ENCODE measurements at places on chromosomes 16 and 17.

DNA sequence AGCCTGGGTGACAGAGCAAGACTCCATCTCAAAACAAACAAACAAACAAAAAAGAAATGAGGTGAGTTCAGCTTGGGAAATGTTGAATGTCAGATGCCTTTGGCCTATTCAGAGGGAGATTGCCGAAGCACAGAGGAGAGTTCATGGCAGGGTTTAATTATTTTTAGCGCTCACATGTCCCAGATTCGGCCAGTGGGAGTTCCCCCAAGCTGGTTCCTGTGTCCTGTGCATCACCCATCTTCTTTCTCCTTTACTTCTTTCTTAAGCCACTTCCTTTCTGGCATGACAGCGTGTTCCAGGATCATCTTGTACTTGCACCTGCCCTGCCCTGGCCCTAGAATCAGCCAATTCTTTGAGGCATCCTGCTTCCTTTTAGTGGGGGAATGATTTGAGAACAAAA is 9.2 kb downstream of the MPV17L start:
- no peak for DNase-seq

- no peak for DNase-seq
Measured at GRCh38 chr17:48047113-48047740, 932 bp upstream of the NFE2L1 start.

GRCh38 chr17:43898446-43898845 is 8.9 kb downstream of the MPP2 start:
- no peak for DNase-seq

- no peak for DNase-seq
Measured at GRCh38 chr16:23134274-23134673, 15.0 kb downstream of the USP31 start.

GRCh38 chr17:3506054-3506453 is 30.3 kb downstream of the ASPA start:
- no peak for DNase-seq

- no peak for DNase-seq
Measured at GRCh38 chr16:68954911-68955635, 111.7 kb downstream of the TANGO6 start.

- no peak for DNase-seq
Measured at GRCh38 chr16:84881702-84882521, 62.1 kb downstream of the CRISPLD2 start.

GRCh38 chr17:55456307-55457240 is 34.9 kb upstream of the MMD start:
- DNase-seq, result no peak

GRCh38 chr16:89095491-89095951 is 1.9 kb downstream of the ACSF3 start:
- no peak for DNase-seq

GRCh38 chr17:28045304-28045703 is 2.8 kb downstream of the NLK start:
- DNase-seq, result no peak

DNA sequence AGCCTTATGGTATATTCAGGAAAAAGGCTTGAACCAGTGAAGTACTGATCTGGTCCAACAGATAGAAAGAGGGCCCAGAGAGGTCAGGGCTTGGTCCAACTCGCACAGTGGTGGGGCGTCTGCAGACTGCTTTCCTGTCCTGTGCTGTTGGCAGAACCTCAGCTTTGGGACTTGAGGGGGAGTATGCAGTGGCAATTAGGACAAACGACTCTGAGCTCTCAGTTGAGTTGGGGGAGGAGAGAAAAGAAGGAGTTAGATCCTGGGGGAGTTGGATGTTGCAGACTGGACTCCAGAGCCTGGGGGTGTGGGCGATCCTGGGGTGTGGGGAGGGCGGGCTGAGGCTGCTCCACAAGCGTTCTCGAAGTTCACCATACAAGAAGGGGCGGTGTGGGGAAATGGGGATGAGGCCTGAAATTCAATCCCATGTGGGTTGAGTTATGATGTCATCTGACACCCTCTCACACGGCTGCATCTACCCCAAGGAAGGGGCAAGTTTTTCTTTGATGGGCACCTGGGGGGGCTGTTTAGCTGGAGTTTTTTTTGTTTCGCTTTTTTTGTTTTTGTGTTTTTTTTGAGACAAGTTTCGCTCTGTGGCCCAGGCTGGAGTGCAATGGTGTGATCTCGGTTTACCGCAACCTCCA is 14.6 kb downstream of the GRB7 start:
- DNase-seq, result no peak

- peak; percentile 77 for DNase-seq
Measured at GRCh38 chr16:30063893-30064728, 1.4 kb upstream of the ALDOA start.

GRCh38 chr17:2780256-2780655 is 16.0 kb upstream of the RAP1GAP2 start:
- DNase-seq, result no peak

DNA sequence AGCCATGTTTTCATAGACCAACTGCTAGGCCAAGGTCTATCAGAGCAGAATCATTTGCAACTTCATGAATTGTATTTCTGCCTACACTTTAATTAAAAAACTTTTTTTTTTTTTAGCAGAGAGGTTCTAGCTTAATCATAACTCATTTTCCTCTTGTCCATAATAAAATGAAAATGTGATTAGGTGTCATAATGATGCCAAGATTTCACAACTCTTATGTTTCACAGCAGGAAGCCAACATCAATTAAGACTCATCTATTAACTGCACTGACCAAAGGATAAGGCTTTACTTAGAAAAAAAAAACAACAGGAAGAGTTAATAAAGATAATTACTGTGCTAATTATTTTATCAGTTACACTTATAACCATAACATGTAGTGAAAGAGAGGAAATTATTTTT is 18.9 kb upstream of the RNF43 start:
- DNase-seq, result no peak

- DNase-seq, result peak; percentile 14
Measured at GRCh38 chr17:4204710-4205173, 59.0 kb downstream of the ANKFY1 start.

- DNase-seq, result no peak
Measured at GRCh38 chr17:77280304-77281121, 139.7 kb downstream of the SEC14L1 start.

DNA sequence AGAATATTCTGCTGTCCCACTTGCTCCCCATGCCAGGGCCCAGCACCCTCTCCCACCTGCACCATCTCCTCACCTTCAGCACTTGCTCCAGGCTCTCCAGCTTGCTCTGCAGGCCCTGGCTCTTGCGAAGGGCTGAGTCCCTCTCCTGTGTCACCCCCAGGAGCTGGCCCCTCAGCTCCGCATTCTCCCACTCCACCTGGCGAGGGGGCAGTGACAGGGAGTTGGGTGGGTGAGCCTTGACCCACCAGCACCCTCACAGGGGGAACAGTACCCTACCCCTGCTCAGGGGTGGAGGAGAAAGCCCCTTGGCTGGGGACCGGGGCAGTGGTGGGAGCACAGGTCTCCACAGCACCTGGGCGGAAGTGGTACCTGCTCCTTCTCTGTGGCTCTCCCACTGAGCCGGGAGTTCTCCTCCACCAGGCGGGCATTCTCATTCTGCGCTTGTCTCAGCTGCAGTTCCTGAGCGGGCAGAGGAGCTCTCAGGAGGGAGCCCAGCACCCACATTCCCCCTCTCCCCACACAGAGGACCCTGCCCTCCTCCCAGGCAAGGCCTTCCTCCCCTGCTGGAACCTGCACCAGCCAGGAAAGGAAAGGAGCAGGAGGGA is 5.9 kb downstream of the TSPOAP1 start:
- DNase-seq, result no peak

GRCh38 chr17:59400858-59401257 is 69.4 kb downstream of the YPEL2 start:
- DNase-seq, result no peak

GRCh38 chr17:5364156-5364555 is 55.3 kb downstream of the NUP88 start:
- no peak for DNase-seq

DNA sequence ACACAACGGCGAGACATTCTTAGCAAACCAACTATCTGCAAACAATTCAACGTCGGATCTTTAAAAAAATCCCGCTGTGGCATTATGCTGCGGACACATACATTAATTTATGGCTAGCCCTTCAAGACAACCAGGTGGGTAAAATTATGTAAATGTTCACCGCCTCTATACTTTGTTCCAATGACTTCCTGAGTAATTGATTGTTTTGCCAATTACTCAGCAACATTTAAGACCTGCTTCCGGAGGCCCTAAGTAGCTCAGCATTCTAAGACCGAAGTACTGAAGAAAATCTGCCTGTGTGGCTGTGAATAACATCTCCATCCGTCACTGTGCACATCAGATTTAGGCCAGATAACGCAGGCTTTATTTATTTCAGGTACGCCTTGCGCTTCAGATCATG is 23.3 kb downstream of the QPRT start:
- DNase-seq, result peak; percentile 9

GRCh38 chr17:73595479-73595878 is 48.8 kb downstream of the SDK2 start:
- DNase-seq, result peak; percentile 49

- no peak for DNase-seq
Measured at GRCh38 chr17:73209436-73209835, 16.6 kb downstream of the COG1 start.

DNA sequence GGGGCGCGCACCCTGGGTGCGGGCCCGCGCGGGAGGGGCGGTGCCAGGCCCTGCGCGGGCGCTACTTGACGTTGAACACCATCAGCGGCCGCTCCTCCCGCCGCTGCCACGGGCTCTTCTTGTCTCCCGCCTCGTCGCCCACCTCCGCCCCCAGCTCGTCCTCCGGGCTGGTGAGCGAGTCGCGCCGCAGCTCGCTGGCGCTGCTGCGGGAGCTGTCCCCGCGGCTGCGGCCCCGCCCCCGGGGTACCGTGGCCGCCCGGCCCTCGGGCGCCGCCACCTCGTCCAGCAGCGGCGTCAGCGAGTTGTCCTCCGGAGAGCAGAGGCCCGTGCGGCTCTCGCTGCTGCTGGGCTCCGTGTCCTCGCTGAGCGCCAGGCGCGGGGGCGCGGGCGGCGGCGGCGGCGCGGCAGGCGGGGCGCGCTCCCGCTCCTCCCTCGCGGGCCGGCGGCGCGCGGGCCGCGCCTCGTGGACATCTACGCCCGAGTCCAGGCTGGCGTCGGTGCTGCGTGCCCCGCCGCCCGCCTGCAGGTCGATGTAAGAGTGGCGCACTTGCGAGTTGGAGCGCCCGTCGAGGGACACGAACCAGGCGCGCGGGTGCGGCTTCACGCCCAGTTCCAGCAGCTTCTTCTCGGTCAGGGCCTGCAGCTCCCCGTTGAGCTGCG is 8.7 kb downstream of the GRN start:
- DNase-seq, result peak; percentile 26

GRCh38 chr17:72422505-72423285 is 301.9 kb downstream of the SOX9 start:
- peak; percentile 41 for DNase-seq

- DNase-seq, result peak; percentile 50
Measured at GRCh38 chr17:77451894-77452852, 311.4 kb downstream of the SEC14L1 start.

GRCh38 chr17:49457564-49458535 is 37.2 kb upstream of the NGFR start:
- no peak for DNase-seq

DNA sequence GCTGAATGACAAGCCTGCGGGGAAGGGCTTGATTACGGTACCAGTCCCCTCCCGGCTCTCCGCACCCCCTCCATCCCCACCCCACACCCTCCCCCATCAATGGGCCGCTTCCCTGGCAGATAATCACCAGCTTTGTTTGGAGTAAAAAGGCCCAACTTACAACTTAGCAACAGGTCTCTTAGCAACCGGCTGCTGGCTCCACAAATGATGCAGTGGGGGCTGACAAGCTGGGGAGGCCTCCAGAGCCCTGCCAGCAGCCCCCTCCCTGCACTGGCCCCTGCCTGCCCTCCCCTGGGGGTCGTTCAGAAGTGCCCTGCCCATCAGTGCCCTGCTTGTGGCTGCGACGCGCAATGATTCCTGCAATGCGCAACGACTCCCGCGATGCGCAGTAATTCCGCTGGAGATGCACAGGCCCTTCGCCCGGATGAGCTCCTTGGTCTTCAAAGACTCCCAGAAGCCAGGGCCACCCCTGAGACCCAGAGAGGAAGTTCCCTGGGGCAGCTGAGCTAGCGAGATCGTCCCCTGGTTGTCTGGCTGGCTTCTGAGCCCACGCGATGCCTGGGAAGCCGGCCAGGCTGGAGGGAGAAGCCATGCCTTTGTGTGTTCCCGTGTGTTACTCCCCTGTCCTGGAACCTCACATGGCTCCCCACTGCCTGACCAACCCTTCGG is 23.3 kb downstream of the CPNE2 start:
- no peak for DNase-seq

DNA sequence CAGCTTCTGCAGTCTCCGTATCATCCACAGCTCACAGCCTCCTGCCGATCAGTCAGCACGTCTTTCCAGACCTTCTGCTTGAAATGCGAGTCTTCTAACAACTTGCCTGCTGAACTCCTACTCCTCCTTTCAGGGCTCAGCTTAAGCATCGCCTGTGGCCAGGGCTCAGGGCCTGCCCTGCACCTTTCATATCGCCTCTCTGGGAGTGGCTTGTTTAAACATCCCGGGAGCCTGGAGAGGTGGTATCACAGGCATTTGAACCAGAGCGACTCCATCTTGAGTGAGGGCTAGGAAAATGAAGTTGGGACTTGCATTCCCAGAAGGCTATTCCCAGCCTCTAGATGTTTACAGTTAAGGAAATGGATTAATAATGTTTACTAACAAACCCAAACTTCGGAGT is 13.9 kb upstream of the CYB561 start:
- DNase-seq, result no peak

DNA sequence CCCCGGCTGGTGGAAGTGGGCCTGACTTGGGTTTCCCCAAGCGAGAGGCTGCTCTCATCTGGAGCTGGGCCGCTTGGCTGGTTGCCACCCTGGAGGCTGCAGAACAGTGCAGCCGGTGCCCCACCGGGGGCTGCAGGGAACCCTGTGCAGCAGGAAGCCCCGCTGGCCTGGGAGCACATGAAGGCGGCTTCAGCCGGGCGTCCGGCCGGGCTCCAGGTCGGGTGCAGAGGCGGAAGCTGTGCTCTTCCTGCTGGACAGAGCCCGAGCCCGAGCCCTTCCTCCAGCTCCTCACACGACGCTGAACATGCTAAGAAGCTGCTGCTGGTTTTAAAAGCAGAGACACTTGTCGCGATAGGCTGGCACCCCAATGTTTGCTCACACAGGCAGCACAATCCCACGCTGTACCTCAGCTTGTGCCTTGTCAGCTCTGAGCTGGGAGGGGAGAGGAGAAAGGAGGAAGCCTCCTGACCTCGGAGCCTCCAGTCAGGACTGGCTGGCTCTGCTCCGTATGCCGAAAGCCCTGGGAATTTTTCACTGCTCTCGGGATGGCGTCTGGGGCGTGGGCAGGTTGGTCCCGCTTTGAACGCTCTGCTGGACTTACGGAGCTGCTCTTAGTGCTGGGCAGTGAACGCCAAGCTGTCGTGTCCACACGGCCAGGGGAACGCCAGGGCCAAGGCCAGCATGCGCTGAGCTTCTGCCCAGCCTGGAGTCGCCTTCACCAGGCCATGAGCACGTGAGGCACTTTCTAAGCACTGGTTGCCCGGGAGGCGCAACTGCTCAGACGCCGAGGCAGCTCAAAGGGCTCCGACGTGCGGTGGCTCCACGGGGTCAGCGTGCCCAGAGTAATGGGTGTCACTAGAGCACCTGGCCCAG is 8.8 kb downstream of the CDK5R1 start:
- DNase-seq, result no peak

Data from activated CD4-positive, alpha-beta T cell treated with anti-CD3 and anti-CD28 coated beads, Interleukin-2, amount 50 U/mL, for 48 hours (primary cell).